Umbilical cord (tissue), 2 donors: ENCODE measurements at places on chromosomes 11 and 22.
A peak's percentile ranks its signal among the peaks of the same experiment; 100 is the strongest.

DNA sequence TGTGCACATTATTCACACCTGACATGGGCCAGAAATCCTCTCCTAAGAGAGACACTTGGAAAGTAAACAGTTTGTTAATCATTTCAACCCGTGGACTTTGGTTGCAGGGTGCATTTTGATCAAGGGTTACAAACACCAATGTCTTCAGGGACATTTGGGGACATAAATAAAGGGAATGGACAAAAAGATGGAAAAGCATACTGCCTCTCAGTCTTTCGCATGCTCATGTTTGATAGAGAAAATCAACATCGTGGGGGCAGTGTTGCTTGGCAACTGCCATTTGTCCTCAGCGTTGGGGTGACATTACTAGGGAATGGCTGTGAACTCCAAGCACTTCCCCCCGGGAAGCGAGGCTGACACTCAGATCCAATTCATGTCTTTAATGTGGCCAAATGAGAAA lies 114.7 kb upstream of the OR4B1 start:
- DNase-seq = no peak

DNA sequence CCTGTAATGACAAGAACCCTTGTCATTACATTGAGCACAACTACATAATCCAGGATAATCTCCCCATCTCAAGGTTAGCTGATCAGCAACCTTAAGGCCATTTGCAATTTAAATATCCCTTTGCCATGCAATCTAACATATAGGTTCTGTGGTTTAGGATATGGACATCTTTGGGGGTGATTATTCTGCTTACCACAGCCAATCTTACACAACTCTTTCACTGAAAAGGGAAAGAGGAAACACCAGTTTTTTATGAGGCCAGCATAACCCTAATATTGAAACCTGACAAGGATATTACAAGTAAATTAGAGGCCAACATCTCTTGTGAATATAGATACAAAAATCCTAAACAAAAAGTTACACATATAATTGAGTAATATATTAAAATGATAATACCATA lies 78.5 kb downstream of the CYP2R1 start:
- DNase-seq = no peak

DNA sequence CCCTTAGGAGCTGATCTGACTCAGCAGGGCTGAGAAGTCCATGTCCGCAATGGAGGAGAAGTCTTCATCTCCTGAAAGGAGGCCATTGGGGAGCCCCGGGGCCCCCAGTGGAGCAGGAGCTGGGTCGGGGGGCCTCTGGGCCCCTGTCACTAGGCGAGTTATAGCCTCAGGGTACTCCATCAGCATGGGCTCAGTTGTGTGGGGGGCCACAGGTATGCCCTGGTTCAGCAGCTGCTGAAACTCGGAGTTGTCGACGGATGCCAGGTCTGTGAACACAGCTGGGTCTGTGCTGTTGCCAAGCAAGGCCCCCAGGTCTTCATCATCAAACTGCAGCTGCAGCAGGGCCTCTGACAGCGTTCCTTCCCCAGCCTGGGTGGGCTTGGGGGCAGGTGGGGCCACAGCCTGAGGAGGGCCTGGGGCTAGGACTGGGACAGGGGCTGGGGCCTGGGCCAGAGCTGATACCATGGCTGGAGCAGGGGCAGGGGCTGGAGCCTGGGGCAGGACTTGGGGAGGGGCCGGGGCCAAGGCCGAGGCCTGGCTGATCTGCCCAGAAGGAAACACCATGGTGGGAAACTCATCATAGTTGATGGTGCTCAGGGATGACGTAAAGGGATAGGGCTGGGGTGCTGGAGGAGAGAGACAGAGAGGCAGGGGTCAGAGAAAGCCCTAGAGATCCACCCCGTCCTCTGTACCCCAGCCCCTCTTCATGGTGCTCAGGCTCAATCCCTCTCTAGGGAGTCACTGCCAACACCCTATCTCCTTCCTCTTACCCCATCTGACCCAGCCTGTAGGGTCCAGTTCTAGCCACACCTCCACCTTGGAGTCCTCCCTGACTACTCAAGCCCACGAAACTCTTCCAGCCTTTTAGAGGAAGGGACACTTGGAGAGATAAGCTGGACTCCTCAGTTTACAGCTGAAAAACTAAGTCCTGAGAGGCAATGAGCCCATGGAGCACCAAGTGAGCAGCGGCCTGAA lies 8.1 kb downstream of the RELA start:
- DNase-seq = no peak

DNA sequence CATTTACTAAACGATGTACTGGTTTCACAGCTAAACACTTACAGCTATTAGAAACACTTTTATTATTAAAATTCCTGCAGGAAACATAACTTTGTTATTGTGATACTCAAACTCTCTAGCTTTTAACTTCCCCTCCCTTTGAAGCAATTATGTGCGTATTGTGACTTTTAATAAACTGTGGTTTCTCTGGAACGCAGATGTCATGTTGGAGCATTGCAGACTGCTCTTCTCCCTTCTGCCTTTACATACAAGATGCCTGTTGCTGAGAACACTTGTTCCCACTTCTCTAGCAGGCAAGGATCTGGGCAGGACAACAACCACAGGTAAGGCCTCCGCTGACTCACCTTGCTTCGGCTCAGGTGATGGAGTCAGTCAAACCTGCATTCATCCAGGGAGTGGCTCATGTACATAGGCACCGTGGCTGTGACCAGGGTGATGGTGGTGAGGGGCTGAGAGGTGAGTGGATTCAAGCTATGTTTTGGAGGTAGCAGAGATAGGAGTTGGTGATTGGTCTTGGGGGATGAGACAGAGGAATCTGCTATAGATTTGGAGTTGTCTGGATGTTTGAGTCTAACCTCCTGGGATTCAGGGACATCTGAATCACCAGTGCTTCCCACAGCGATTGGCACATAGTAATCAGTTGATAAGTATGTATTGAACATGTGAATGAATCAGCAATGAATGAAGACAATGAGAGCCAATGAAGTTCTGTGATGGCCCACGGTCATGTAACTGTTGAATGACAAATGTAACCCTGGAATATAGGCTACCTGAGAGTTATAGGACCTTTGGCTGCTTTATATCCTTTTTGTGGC lies 106.0 kb downstream of the ADAMTS15 start:
- no peak for DNase-seq

DNA sequence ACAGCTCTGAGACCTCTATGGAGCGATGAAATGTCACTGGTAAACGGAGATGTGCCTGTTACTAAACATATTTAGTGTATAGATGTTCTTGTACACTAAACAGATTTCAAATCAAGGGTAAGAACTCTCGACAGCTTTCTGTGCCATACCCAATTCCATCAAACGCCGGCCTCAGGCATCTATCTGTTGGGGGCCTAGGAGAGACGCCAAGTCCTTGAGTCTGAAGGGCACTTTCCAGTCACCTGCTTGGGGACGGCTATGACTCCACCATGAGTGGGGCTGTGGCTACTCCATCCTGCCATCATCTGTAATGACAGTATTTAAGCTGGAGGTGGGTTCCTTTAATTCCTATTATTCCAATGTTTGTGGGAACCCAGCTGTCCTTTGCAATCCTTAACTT lies 87.8 kb downstream of the SHANK2 start:
- DNase-seq = no peak

DNA sequence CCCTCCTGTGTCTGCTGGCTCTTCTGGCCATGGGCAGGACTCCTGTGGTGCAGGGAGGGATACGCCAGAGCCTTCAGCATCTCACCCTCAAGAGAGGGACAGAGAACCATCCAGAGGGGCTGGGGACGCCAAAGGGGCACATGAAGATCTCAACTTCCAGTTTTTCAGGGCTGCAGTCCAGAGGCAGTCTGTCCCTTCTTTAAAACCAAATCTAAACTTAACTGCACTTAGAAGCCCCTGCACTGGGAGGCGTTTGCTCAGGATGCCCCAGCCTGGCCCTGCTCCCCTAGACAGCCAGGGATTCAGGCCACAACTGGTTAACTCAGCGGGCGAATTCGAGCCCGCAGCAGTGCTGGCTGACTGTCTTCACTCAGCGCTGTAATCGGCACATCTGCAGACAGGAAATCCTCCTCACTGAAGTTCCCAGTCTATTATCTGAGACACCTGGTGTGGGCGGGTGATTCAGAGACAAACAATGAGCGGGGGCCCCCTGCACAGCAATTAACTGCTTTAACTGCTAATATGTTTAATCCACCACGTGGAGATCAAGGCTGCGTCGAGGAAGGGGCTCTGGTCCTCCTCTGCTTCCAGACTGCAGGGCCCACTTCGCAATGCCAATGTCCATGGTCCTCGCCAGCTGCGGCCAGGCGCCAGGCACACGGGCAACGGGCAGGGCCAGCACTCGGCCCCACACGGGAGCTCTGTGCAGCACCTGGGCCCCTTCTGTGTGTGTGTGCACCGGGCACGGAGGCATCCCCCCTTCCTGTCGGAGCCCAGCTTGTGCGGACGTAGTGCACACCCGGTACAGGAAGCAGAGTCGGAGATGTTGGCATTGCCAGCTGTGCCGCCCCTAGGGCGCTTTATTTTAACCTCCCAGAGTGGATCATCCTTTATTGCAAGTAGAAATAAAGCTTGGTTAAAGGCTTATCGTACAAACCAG lies 36.9 kb upstream of the GNB1L start:
- DNase-seq = peak; percentile 50

- DNase-seq = peak; percentile 92
Measured at GRCh38 chr11:91163619-91164451, 941.0 kb upstream of the CHORDC1 start.

DNA sequence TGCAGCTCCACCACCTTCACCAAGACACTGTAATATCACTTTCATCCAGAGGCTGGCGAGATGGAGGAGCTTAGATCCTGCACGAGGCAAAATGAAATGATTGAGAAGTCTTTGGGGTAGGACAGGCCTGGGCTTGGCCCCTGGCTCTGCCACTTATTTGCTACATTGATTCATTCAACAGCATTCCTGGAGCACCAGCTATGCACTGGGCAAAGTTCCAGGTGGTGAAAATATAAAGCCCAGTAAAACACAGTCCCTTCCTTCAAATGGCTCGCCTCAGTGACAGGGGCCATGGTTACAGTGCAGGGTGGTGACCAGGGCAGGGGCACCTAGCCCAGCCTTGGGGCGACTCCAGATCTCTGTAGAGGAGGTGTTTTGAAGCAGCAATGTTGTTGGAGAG lies 19.7 kb downstream of the ALX4 start:
- peak; percentile 14 for DNase-seq

- DNase-seq = no peak
Measured at GRCh38 chr22:36467946-36468345, 13.5 kb downstream of the TXN2 start.

- DNase-seq = no peak
Measured at GRCh38 chr22:32414191-32414590, 2.1 kb upstream of the RTCB start.

GRCh38 chr11:6142936-6143335 lies 27.2 kb downstream of the OR52B2 start:
- DNase-seq = no peak

GRCh38 chr11:75193711-75194110 lies 42.8 kb downstream of the SLCO2B1 start:
- no peak for DNase-seq

- no peak for DNase-seq
Measured at GRCh38 chr11:17416492-17416891, 28.0 kb upstream of the KCNJ11 start.

GRCh38 chr22:46390652-46391301 lies 55.3 kb downstream of the TRMU start:
- peak; percentile 35 for DNase-seq

DNA sequence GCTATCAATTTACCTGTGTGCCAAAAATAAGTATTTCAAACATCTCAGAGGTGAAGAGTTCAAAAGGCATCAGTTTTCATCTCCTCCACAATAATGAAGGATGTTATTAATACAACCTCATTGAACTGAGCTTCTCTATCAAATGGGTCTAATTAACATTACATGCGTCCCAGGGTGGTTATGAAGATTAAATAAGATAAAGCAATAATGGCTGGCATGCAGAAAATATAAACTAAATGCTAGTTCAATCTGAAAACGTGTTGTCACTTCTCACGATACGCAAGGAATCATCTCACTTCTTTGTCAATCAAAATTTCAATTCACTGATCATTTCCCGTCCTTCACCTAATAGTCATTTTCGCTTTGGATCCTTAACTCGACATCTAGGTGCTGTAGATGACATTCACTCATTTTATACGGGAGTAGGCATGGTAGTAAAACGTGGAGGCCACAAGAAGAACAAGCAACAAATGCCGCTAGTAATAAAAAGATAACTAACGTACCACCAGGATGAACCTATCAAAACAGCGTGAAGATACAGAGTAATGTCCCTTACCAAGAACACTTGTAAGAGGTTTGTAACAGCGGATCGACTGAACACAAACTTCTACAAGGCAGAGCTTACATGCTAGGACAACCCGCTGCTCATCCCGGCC lies 918 bp downstream of the CHORDC1 start:
- DNase-seq = no peak

GRCh38 chr11:92107331-92107730 lies 117.3 kb upstream of the FAT3 start:
- peak; percentile 69 for DNase-seq

DNA sequence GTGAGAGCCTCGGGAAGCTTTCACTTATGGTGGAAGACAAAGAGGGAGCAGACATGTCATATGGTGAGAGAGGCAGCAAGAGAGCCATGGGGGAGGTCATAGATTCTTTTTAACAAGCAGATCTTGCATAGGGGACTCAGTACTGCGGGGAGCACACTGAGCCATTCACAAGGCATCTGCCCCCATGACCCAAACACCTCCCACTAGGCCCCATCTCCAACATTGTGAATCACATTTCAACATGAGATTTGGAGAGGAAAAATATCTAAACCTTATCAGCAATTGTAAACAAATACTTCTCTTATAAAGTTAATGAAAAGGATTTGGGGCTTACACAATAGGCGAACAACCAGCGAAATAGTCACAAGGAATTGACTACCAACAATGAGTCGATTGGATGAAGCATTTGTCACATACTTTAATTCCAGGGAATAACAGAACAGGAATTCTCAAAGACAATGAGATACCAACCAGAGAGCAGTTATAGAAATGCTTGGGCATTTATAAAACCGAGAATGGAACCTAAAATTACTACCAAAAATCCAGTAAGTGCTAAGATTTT lies 7.3 kb downstream of the DDI1 start:
- DNase-seq = no peak

DNA sequence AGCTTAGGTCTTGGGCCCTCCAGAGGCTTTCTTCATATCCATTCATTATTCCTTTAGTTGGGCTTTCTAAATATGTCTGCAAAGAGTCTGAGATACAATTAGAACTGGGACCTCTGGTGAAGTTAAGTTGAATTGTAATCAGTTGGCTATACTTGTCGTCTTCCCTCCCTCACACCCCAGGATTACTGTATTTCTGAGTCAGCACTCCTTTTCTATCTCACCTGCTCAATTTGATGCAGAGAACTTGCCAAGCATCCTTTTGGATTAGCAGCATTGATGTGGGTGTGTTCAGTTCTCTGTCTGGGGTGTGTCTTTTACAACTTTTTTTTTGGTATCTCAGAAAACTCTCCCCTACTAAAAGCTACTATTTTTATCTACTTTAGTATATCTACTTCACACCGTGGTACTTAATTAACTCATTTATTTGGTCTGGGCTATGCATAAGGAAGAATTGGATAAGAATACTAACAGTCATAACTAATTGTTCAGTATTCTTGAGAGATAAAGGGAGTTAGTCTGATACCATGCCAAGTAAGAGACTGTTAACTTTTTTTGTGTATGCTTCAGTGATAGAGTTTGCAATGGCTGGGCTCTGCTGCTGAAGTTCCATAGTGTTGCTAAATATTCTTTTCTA lies 15.1 kb downstream of the CTNND1 start:
- no peak for DNase-seq

- no peak for DNase-seq
Measured at GRCh38 chr11:119156496-119156895, 7.6 kb downstream of the ABCG4 start.
